ENCODE measurements at places on chromosomes 5 and 9.
A peak's percentile ranks its signal among the peaks of the same experiment; 100 is the strongest.

- peak; percentile 46 for DNase-seq
Observed at GRCh38 chr5:53479045-53479589, 1.3 kb upstream of the FST start.

DNA sequence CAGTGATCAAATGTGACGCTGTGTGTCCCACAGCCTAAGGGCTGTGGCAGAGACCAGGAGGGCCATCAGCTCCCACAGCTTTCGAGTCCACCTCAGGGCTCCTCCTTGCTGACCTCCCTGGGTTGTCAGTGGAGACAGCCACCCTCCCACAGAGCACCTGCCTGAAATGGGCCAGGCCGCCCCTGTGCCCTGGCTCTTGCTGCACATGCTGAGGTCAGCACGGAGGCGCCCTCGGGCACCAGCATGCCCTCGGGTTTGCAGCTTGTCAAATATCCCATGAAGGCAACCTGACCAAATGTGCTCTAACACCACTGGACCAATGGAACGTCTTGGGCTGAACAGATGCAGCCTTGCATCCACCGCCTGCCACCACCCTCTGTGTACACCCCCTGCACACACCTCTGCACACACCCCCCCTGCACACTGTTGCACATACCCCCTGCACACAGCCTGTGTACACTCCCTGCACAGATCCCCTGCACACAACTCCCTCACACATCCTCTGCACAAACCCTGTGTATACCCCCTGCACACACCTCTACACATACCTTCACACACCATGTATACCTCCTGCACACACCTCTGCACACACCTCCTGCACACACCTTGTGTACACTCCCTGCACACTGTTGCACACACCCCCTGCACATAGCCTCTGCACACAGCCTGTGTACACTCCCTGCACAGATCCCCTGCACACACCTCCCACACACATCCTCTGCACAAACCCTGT is 2.0 kb upstream of the CEP72 start:
- DNase-seq: no peak

- no peak for DNase-seq
Observed at GRCh38 chr5:163512526-163512925, 7.1 kb downstream of the MAT2B start.

DNA sequence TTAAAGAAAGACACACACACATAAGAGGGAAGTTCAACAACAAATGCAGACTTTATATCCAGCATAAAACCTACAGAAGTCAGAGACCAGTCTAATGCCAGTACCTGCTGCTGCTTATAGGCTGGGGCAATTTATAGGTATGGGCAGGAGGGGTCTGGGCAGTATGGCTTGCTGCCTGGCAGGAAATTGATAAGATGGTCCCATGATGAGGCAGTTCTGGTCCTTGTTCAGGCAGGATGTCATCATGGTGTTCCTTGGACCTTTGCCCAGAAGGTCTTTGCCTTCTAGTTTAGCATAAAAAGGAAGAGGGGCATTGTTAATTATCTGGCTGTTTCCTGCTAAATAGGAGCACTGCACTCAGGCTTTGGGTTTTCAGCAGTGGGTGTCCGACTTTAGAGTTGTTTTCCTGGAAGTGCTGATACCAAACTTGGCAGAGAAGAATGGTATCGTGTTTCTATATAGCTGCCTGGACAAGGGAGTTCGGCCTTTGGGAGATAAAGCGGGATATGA is 10.4 kb upstream of the PDCD1LG2 start:
- DNase-seq: no peak

GRCh38 chr5:62547945-62548630 is 30.5 kb upstream of the LRRC70 start:
- DNase-seq: no peak

DNA sequence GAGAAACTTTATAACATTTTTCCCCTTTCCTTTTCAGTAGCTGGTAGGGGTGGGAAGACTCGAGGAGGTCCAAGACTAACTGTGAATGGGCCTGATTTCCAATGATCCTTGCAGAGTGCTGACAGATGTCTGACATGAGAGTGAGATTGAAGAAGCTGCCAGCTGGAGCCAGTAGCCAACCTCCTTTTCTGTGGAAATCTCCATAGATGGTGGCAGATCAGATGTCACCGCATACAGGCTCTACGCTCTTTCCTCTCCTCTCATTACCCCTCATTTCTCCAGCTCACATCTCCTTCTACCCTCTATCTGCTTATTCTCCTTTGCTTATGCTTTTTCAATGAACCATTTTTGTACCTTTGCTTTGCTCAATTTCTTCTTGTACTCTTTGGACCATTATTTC is 395.2 kb upstream of the TNC start:
- no peak for DNase-seq

- DNase-seq: no peak
Observed at GRCh38 chr5:129342796-129343195, 117.3 kb upstream of the ADAMTS19 start.

DNA sequence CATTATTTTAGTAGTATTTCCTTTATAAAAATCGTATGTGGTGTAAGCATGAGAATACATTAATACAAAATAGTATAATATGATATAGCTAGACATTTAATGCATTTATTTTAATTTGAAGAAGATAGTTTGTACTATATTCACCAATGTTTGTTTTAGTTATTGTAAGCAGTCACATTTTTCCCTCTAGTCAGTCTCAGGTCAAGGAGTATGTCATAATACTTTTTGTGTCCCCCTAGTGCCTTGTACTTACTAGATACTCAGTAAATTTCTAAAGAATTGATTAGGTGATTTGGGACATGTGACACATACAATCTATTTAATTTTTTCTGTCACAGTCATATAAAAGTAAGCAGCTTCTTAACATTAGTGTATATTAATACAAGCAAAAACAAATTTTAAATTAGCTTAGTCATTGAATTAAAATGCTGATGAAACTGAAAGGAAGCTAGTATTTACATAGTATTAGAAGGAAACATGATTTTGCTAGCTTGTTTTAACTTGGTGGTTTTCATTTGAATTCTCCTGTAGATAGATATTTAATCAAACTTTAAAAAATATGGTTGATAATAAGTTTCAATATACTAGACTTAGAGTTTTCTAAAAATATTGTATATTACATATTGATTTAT is 242.2 kb downstream of the FER start:
- DNase-seq: no peak

DNA sequence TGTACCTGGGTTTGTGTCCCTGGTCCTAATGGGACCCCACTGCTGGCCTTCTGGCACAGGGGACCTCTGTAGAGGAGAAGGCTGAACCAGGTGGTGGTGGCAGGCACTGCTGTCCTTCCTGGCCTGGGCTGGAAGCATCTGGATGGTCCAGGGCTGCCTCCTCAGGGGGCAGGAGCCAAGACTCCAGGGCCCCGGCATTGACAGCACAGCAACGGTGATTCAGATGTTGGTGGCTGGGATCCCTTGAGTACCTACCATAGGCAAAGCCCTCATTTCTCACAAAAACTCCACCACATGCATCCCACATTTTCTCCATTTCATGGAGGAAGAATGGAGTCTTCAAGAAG is 15.0 kb downstream of the FGD3 start:
- DNase-seq: no peak

DNA sequence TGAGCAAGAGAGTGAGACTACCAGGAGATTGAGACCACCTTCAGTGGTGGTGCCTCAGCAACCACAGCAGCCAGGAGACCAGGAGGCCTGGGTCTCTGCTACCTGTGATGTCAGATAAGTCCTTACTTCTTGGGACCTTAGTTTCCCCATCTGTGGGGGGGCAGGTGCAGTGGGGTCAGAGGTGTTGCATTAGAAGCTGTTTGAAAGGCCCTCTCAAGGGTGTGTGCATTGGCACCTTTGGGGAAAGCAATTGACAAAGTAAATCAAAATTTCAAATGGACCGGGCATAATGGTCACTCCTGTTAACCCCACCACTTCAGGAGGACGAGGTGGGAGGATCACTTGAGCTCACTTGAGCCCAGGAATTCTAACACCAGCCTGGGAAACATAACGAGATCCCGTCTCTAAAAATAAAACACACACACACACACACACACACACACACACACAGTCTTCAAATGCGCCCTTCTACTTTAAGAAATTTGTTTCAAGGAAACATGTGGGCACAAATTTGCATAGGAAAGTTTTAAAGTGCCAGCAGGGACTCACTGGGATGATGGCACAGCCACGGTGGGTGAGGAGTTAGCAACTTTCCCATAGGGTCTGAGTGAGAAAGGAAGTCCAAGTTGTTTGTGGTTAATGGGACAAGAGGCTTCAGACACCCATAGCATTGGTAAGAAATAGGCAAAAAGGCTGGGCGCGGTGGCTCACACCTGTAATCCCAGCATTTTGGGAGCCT is 1.3 kb upstream of the AK1 start:
- no peak for DNase-seq

GRCh38 chr5:71882826-71883741 is 164.0 kb downstream of the CARTPT start:
- no peak for DNase-seq

GRCh38 chr9:19641046-19641445 is 147.8 kb downstream of the SLC24A2 start:
- DNase-seq: peak; percentile 26

DNA sequence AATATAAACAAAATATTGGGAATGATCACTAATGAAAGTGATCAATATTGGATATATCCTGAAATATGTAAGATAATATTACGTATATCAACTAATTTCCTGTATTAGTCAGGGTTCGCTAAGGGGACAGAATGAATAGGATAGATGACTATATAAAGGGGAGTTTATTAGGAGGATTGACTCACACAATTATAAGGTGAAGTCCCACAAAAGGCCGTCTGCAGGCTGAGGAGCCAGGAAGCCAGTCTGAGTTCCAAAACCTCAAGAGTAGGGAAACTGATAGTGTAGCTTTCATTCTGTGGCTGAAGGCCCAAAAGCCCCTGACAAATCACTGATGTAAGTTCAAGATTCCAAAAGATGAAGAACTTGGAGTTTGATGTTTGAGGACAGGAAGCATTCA is 561.1 kb downstream of the PRDM9 start:
- no peak for DNase-seq

Data from iPS-NIHi11 (cell line).